ENCODE measurements at places on chromosomes 1 and 21. TPM values are rescaled to one million over a fixed set of nuclear protein-coding genes. Genes with fewer than 3 reads are reported as not detected.

The LCE3A gene
- not detected for polyA plus RNA-seq

The SPRR1A gene
- not detected for polyA plus RNA-seq

The RYR2 gene
- polyA plus RNA-seq, result 17.9 TPM

The TEX38 gene
- polyA plus RNA-seq, result 0.45 TPM

The CPTP gene
- 31.8 TPM for polyA plus RNA-seq

The CBR3 gene
- polyA plus RNA-seq, result 2.1 TPM

The FPGT gene
- 16.1 TPM for polyA plus RNA-seq

DNA sequence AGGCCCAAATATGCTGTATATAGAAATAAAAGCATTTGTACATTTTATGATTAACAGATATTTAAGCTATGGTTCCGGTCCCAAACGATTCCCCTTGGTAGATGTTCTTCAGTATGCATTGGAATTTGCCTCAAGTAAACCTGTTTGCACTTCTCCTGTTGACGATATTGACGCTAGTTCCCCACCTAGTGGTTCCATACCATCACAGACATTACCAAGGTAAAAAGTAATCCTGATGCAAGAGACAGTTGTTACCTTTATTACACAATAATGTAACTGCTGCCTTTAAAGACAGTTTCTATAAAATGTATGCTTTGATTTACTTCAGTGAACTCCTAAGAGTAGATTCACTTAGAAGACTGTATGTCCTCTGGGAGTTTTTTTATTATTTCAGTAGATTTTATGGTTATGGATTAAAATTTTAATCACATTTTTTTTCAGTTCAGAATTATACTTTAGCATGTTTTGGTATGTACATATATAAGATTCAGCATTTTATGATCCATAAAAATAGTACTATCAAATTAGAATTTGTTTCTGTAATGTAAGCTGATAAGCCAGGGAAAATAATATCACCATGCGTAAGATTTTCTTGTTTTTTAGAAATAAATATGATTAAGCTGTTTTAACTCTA, 96.5 kb downstream of the USP25 start:
- DNase-seq, result peak; percentile 28

DNA sequence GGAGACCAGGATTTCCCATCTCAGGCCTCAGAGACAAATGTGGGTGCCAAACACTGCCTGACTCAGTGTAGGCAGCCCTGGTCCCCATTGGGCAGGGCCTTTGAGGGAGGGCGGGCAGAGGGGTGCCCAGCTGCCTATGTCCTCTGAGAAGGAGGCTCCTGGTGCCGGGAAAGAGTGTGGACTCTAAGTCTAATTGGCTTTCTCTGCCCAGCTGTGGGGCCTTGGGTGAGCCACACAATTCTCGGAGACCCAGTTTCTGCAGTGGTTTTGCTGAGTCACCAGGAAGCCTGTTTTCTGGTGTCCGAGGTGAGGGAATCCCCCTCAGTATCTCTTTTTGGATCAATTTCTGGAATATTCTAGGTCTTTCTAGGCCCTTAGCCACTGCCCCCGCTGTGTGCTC, 35.3 kb upstream of the ACTL8 start:
- no peak for DNase-seq

- DNase-seq, result no peak
These were observed 7.0 kb downstream of the IL12RB2 start for GRCh38 chr1:67314696-67315095.

GRCh38 chr1:151920149-151920548, 10.8 kb upstream of the THEM4 start:
- DNase-seq, result no peak

- DNase-seq, result no peak
These were observed 65.6 kb downstream of the HHAT start for GRCh38 chr1:210394281-210394821.

DNA sequence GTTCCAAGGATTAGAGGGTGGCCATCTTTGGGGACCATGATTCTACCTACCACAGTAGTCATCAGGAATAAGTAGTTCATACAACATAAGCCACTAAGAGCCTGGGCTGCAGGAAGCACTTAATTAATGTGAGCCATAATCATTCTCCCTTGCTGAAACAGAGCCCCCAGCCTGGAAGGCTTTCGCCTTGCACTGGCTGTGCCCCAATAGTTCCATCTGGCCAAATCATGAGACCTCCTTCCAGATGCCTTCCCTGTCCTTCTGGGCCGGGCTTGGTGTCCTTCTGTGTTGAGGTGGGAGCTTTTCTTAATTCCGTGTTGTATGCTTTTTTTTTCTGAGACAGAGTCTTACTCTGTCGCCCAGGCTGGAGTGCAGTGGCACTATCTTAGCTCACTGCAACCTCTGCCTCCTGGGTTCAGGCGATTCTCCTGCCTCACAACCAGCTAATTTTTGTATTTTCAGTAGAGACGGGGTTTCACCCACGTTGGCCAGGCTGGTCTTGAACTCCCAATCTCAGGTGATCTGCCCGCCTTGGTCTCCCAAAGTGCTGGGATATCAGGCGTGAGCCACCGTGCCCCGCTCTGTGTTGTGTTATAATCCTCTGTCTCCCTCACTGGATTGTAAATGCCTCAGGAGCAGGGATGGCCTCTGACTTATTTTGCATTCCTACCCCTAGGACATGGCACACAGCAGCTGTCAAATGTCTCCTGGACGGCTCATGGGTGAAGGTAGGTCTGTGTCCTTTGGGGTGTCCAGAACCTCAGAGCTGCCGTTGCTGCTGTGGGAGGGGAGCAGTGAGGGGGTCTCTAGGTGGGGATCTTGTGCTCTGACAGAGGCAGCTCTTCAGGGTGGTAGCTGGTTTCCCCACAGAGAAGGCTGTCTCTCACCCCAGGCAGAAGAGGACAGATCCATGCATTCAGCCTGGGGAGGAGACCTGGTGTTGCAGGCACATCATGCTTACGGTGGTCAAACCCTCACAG, 10.1 kb downstream of the GNG4 start:
- no peak for DNase-seq
